Activated CD4-positive, alpha-beta memory T cell treated with anti-CD3 and anti-CD28 coated beads, Interleukin-2, amount 10 ng/mL, durations not matched to agents 7 days and 5 days (primary cell): ENCODE measurements at places on chromosomes 6 and 20. TPM values are rescaled to one million over a fixed set of nuclear protein-coding genes. Genes with fewer than 3 reads are reported as not detected.

LTV1 gene
- total RNA-seq, result 18.3 TPM

PDYN gene
- not detected for total RNA-seq

- DNase-seq, result no peak
Observed at GRCh38 chr20:11090751-11091150, 417.0 kb upstream of the JAG1 start.

SRMS gene
- not detected for total RNA-seq

- DNase-seq, result no peak
Observed at GRCh38 chr6:132287101-132287500, 114.2 kb downstream of the MOXD1 start.

CFB gene
- total RNA-seq, result 0.60 TPM

FAM110A gene
- total RNA-seq, result 35.9 TPM

LIME1 gene
- total RNA-seq, result 186 TPM

GRCh38 chr6:151240791-151241642 lies 1.2 kb downstream of the AKAP12 start:
- DNase-seq, result no peak

GRCh38 chr20:41082306-41082705 lies 53.7 kb downstream of the TOP1 start:
- DNase-seq, result no peak

GRCh38 chr6:39706819-39707335 lies 18.3 kb downstream of the KIF6 start:
- no peak for DNase-seq

DNA sequence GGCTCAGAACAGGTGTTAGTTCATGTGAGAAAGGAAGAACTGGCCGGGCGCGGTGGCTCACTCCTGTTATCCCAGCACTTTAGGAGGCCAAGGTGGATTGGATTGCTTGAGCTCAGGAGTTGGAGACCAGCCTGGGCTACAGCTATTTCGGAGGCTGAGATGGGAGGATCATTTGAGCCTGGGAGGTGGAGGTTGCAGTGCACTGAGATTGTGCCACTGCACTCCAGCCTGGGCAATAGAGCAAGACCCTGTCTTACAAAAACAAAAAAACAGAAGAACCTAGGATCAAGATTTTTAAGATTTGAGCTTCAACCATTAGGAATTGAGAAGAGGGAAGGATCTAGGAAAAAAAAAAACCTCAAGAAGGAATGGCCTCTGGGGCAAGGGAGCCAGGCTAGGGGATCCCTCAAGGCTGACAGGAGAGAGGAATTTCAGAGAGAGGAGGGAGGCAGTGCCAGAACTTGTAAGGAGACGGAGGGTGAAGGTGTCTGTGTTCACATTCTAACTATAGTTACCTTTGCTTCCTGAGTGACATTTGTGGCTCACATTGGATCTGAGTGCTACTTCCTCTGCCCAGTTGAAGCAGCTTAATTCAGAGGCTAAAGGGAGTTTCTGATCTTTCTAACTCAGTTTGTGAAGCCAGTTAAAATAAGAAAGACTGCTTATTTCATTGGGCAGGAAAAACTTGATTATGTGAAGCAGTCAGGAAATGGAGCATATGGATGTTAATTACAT lies 26.1 kb downstream of the CHMP4B start:
- no peak for DNase-seq

DNA sequence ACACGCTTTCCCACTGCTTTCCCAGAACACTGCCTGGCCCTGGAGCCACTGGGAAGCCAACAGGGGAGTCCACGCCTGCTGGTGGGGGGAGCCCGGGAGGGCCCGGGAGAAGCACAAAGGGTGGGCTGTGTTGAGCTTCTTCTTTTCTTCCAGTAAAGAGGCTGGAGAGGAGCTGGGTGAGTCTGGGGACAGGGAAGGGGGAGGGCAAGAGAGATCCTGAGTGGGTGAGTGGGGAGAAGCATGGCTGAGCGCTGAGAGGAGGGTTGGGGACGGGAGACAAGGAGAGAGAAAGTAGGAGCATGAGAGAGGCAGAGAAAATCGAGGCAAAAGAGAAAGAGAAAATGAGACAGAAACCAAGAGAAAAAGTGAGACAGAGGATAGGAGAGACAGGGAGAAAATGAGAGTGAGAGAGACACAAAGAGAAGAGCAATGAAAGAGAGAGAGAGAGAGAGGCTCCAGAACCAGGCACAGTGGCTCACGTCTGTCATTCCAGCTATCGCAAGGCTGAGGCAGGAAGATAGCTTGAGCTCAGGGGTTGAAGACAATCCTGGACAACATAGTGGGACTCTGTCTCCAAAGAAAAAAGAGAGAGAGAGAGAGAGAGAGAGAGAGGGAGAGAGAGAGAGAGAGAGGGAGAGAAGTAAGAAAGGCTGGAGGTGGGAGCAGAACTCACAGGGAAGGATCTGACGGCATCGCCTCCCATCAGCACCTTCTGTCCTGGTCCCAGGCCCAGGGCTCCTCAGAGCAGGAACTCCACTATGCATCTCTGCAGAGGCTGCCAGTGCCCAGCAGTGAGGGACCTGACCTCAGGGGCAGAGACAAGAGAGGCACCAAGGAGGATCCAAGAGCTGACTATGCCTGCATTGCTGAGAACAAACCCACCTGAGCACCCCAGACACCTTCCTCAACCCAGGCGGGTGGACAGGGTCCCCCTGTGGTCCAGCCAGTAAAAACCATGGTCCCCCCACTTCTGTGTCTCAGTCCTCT lies 2.0 kb downstream of the LST1 start:
- no peak for DNase-seq

GRCh38 chr20:37231947-37232630 lies 29.5 kb downstream of the GHRH start:
- no peak for DNase-seq

DNA sequence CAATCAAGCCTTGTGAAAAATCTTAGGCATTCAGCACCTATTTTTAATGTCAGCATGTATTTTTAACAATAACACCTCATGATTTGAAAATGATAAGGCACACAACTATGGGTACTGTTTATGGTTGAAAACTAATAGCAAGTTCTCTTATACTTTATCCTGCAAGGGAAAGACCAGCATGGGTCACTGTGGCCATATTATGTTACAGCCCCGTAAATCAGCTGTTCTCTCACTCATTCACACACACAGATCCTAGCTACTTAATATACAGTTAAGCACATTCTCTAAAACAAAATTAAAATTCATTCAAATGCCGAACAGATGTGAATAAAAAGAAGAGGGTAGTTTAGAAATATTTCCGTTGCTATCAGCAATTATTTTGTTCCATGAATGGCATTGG lies 224.4 kb downstream of the OGFRL1 start:
- DNase-seq, result no peak

RNGTT gene
- 18.6 TPM for total RNA-seq

ANKRD66 gene
- total RNA-seq, result not detected

DNA sequence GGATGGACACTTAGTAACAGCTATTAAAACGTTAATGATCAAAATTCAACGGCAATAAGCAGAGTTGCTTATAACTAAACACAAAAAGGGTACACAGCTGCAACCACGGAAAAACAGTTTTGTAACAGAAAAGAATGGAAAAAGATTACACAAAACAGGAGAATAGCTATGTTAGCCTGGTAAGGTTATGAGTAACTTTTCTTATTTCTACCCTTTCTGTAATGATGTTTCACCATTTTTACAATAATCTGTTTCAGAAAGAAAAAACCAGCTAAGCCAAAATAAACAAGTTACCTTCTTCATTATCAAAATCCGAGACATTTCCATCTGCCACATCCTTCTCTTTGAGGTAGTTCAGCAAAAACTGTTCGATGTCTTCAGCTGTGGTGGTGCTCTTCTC lies 27.4 kb downstream of the TTI1 start:
- no peak for DNase-seq

ADAM33 gene
- total RNA-seq, result not detected

GRCh38 chr6:118678866-118679265 lies 27.5 kb upstream of the CEP85L start:
- DNase-seq, result no peak

GRCh38 chr20:18224968-18225568 lies 63.3 kb upstream of the ZNF133 start:
- no peak for DNase-seq

MSH5 gene
- 60.1 TPM for total RNA-seq

GRCh38 chr6:167568407-167569024 lies 243.6 kb downstream of the TTLL2 start:
- DNase-seq, result peak; percentile 6
